ENCODE measurements at places on chromosomes 3 and 15. TPM values are rescaled to one million over a fixed set of nuclear protein-coding genes. Genes with fewer than 3 reads are reported as not detected.

Gene MESP1
- total RNA-seq = 6.0 TPM

Gene CTXN2
- total RNA-seq = 0.25 TPM

Gene CMTM8
- total RNA-seq = 6.8 TPM

Gene CPLX3
- total RNA-seq = 5.7 TPM

Gene NOP10
- 75.5 TPM for total RNA-seq

Gene HACD3
- total RNA-seq = 37.5 TPM

Gene GABRA5
- total RNA-seq = 3.1 TPM

Gene CLDN1
- total RNA-seq = 37.5 TPM

Gene GOLGA6L25
- total RNA-seq = not detected

Gene CCDC174
- total RNA-seq = 25.3 TPM

Gene KLHL40
- total RNA-seq = 0.62 TPM

- H3K27ac ChIP-seq = no peak overlapping the region
- DNase-seq = no peak
- no peaks in the 10 kb centered on the region for H3K4me1 ChIP-seq
- H3K4me3 ChIP-seq = no peak overlapping the region
- H3K27me3 ChIP-seq = no peaks in the 10 kb centered on the region
These were observed 72.8 kb upstream of the THSD4 start for GRCh38 chr15:71042356-71042922.

GRCh38 chr15:68379058-68379758 lies 52.8 kb downstream of the ITGA11 start:
- H3K4me3 ChIP-seq = no peak overlapping the region
- peaks cover 6% of the 10 kb centered on the region for H3K4me1 ChIP-seq
- DNase-seq = no peak
- H3K27me3 ChIP-seq = no peaks in the 10 kb centered on the region

- H3K4me1 ChIP-seq = peaks cover 10% of the 10 kb centered on the region
- no peaks in the 10 kb centered on the region for H3K36me3 ChIP-seq
- H3K4me3 ChIP-seq = no peak overlapping the region
- H3K27ac ChIP-seq = no peak overlapping the region
These were observed 13.8 kb downstream of the HDAC11 start for GRCh38 chr3:13493867-13494441.

- no peaks in the 10 kb centered on the region for H3K36me3 ChIP-seq
- no peaks in the 10 kb centered on the region for H3K4me1 ChIP-seq
- H3K27ac ChIP-seq = no peak overlapping the region
- H3K4me3 ChIP-seq = no peak overlapping the region
These were observed 271.4 kb downstream of the CLSTN2 start for GRCh38 chr3:140206196-140207040.

DNA sequence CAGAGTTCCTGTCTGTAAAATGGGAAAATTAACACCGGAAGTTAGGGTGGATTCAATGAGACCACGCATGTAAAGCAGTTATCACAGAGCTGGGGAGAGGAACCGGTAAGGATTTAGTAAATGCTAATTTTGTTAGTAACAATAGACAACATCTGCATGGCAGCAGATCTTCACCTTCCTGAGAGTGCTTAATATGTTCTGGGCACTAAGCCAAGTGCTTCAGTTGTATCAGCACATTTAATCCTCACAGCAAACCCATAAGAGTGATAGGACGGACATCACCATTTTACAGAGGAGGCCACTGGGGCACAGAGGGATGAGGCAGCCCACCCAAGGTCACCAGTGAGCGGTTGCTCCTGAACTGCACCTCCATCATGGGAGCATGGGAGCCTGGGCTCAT lies 189.4 kb downstream of the WNT5A start:
- DNase-seq = no peak
- no peaks in the 10 kb centered on the region for H3K36me3 ChIP-seq
- H3K4me1 ChIP-seq = no peaks in the 10 kb centered on the region

DNA sequence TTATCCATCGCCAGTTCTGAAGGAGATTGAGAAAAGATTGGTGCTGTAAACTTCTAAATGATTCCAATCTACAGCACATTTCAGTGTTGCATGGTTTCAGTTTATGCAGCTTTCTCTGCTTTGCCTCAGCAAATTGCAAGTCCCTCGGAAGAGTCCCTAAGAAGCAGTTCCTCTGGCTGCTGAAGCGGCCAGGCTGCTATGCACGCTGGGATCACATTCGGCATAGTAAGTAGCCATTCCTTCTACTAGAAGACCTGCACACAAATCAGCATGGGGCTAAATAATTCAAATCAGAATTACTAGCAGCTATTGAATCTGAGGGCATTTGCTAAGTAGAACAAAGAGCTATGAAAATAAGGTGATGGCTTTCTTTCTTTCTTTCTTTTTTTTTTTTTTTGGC lies 769.5 kb downstream of the AGBL1 start:
- DNase-seq = no peak
- H3K27ac ChIP-seq = no peak overlapping the region

DNA sequence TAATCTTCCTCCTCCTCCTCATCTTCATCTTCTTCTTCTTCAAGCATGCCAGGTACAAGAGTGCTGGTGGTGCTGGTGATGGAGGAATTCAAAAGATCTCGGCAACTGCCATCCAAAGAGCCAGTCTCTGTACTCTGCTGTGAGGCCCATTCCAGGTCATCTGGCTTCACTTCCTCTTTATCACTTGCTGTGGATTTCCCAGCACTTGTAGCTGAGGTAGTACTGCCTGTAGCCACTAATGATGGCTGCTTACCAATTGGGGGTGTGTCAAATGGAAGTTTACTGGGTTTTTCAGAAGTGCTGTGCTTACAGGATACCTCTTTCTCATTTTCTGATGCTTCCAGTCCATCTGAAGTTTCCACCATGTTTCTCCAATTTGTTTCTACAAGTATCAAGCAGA lies 28.8 kb upstream of the SHC4 start:
- H3K27ac ChIP-seq = no peak overlapping the region
- no peak overlapping the region for H3K4me3 ChIP-seq
- DNase-seq = no peak
- H3K36me3 ChIP-seq = no peaks in the 10 kb centered on the region
- H3K4me1 ChIP-seq = no peaks in the 10 kb centered on the region

- H3K4me3 ChIP-seq = no peak overlapping the region
- DNase-seq = no peak
- H3K27ac ChIP-seq = no peak overlapping the region
- H3K4me1 ChIP-seq = no peaks in the 10 kb centered on the region
- H3K36me3 ChIP-seq = no peaks in the 10 kb centered on the region
These were observed 24.9 kb downstream of the PRR23E start for GRCh38 chr3:127217596-127218453.

- peak overlapping the region; percentile 61 for H3K4me3 ChIP-seq
- H3K36me3 ChIP-seq = no peaks in the 10 kb centered on the region
- H3K27me3 ChIP-seq = no peaks in the 10 kb centered on the region
- H3K27ac ChIP-seq = no peak overlapping the region
These were observed 7.6 kb downstream of the EPHB3 start for GRCh38 chr3:184568924-184569829.

GRCh38 chr3:34408088-34408487 lies 609.7 kb downstream of the PDCD6IP start:
- no peaks in the 10 kb centered on the region for H3K4me1 ChIP-seq
- DNase-seq = no peak
- H3K36me3 ChIP-seq = no peaks in the 10 kb centered on the region
- H3K27me3 ChIP-seq = no peaks in the 10 kb centered on the region
- no peak overlapping the region for H3K27ac ChIP-seq

GRCh38 chr3:52468336-52468735 lies 12.9 kb downstream of the NISCH start:
- H3K27ac ChIP-seq = peak overlapping the region; percentile 84
- no peak overlapping the region for H3K4me3 ChIP-seq
- no peaks in the 10 kb centered on the region for H3K27me3 ChIP-seq
- H3K36me3 ChIP-seq = no peaks in the 10 kb centered on the region
- H3K4me1 ChIP-seq = peaks cover 49% of the 10 kb centered on the region

GRCh38 chr3:136818769-136819391 lies at the start of gene SLC35G2:
Gene SLC35G2 (plus strand): TSS chr3:136819126. CDS start chr3:136854461, 35,335 bp downstream.
- no peaks in the 10 kb centered on the region for H3K36me3 ChIP-seq
- peak within 1 kb of the TSS; percentile 82 for H3K4me3 ChIP-seq

GRCh38 chr15:73934281-73934680 lies 8.0 kb downstream of the LOXL1 start:
- no peak for DNase-seq
- no peaks in the 10 kb centered on the region for H3K36me3 ChIP-seq
- H3K27me3 ChIP-seq = no peaks in the 10 kb centered on the region
- peaks cover 3% of the 10 kb centered on the region for H3K4me1 ChIP-seq
- no peak overlapping the region for H3K4me3 ChIP-seq

GRCh38 chr3:38614091-38614490 lies 35.4 kb downstream of the SCN5A start:
- no peak for DNase-seq
- H3K27me3 ChIP-seq = no peaks in the 10 kb centered on the region
- H3K4me3 ChIP-seq = no peak overlapping the region
- H3K27ac ChIP-seq = no peak overlapping the region

DNA sequence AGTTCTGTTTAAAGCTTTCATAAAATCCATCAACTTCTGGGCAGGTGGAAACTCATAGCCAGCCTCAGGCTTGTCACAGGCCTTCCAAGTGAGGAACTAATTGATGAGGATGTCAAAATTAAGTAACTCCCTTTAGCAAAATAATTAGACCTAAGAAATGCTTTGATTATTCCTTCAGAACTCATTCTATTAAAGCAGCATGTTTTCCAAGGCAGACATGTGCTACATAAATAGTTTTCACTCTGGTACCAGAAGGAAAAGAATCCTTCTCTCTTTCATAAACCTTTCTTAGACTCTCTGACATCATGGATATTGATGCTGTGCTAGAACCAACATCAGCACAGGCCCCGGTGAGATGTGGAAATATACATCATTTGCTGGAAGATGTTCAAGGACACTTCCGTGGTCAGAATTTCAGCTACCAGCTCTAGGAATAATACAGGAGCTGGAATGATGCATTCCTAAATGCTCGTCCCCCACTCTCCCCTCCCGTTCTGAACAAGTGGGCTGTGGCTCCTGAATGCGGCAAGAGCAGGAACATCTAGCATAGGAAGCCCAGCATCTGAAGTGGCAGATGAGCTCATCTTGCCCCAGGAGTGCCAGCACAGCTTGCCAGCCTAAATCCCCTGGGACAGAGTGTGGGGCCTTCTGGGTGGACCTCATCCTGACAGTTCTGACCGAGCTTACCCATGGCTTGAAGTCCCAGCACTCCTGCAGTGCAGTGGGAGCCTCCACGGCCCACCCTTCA lies 82.4 kb downstream of the WWTR1 start:
- peaks cover 31% of the 10 kb centered on the region for H3K4me1 ChIP-seq
- no peaks in the 10 kb centered on the region for H3K27me3 ChIP-seq
- no peak overlapping the region for H3K4me3 ChIP-seq
- peak; percentile 23 for DNase-seq
- peak overlapping the region; percentile 28 for H3K27ac ChIP-seq

GRCh38 chr3:180059356-180059755 lies 22.6 kb upstream of the PEX5L start:
- no peaks in the 10 kb centered on the region for H3K36me3 ChIP-seq
- no peak overlapping the region for H3K4me3 ChIP-seq
- H3K27me3 ChIP-seq = no peaks in the 10 kb centered on the region
- H3K27ac ChIP-seq = no peak overlapping the region
